Hepatocyte (in vitro differentiated cells): ENCODE measurements at places on chromosomes 6 and 20. TPM values are rescaled to one million over a fixed set of nuclear protein-coding genes. Genes with fewer than 3 reads are reported as not detected.

DNA sequence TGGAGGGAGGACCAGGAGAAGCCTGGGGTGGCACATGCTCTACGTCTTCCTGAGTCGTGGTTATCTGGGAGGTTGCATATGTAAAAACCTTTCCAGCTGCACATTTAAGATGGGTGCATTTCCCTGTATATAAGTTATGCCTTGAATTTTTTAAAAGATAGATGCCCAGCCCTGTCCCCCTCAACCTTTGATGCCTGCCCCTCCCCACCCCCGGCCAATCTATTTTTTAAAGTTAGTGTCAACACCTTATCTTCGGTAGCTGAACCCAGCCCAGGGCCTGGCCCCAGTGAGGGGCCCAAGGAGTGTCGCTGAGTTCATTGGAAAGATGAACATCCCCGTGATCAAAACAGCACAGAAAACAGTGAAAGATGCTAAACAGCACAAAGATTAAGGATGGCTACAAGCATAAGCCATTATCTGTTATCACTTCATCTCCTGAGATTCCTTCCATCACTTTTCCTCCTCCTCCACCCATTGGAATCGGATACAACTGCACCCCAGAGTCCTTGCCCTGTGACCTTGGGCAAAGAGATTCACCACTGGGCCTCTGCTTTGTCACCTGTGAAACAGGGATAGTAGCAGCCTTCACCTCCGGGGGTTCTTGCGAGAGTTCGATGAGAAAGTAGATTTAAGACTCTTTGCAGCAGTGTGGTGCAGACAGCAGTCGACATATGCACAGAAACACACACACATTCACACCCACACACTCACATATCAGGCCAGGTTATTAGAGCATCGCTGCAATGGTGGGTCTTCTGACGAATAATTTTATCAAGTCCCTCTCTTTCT, 47.5 kb downstream of the SIRPA start:
- no peak for DNase-seq
- no peak overlapping the region for H3K4me3 ChIP-seq
- H3K4me1 ChIP-seq, result peaks cover 22% of the 10 kb centered on the region
- H3K27me3 ChIP-seq, result peaks cover 17% of the 10 kb centered on the region

GRCh38 chr6:161828355-161828754, 554.5 kb upstream of the AGPAT4 start:
- no peaks in the 10 kb centered on the region for H3K36me3 ChIP-seq
- DNase-seq, result no peak
- H3K4me1 ChIP-seq, result no peaks in the 10 kb centered on the region
- H3K27ac ChIP-seq, result no peak overlapping the region

- H3K4me3 ChIP-seq, result no peak overlapping the region
- H3K36me3 ChIP-seq, result no peaks in the 10 kb centered on the region
- H3K27me3 ChIP-seq, result no peaks in the 10 kb centered on the region
- no peaks in the 10 kb centered on the region for H3K4me1 ChIP-seq
These were observed 130.0 kb upstream of the ZNF217 start for GRCh38 chr20:53723621-53724020.

- no peak overlapping the region for H3K27ac ChIP-seq
- no peaks in the 10 kb centered on the region for H3K36me3 ChIP-seq
- no peak overlapping the region for H3K4me3 ChIP-seq
- DNase-seq, result no peak
These were observed 57.4 kb downstream of the RNASET2 start for GRCh38 chr6:166898910-166899309.

DNA sequence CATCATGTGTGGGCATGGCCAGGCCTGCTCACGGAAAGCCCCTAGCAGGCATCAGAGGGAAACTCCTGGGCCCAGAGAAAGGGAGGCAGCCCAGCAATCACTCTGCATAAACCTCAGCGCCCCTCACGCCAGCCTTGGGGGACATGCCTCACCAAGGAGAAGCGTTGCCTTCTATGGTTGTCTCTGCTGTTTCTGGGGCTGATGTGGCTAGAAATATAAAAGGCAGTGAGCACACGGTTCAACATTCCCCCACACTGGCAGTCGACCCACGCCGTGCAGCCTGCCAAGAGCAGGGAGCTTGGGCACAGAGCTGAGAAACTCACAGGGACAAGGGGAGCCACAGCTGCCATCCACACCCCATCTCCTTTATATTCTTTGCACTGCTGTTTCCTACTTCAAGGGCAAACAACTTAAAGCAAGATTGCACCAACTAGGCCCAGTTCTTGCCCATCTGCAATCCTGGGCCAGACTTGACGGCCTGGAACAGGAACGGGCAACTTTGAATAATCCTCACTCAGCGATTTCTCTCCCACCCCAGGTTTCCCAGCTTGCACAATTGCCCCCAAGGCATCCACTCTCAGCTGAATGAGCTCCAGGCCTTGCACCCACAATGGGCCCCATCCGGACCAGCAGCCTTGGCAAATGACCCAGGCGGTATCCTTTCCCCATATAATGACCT, 35.5 kb upstream of the FOXC1 start:
- H3K27me3 ChIP-seq, result no peaks in the 10 kb centered on the region
- DNase-seq, result no peak
- no peaks in the 10 kb centered on the region for H3K36me3 ChIP-seq
- no peak overlapping the region for H3K27ac ChIP-seq

GRCh38 chr6:13715444-13715883, 3.8 kb upstream of the RANBP9 start:
- H3K4me3 ChIP-seq, result no peak overlapping the region
- H3K36me3 ChIP-seq, result no peaks in the 10 kb centered on the region
- H3K4me1 ChIP-seq, result no peaks in the 10 kb centered on the region
- H3K27ac ChIP-seq, result no peak overlapping the region

DNA sequence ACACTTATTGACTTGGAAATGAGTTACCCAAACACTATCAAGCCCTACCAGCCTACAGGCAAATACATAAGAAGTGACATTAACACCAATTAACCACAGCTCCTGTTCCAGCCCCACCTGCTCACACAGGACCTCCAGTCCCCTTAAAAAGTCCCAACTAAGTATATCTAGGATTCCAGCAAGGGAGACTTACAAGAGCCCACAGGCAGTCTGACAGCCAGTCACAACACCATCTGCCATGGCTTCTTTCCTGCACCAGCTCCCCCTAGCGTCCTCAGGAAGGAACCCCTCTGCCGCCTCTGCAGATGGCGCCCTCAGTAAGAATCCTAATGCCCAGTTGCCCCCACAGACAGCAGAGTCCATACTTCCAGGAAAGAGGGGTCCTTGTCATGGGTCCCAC, 122.1 kb downstream of the HIVEP2 start:
- no peaks in the 10 kb centered on the region for H3K27me3 ChIP-seq
- no peaks in the 10 kb centered on the region for H3K36me3 ChIP-seq
- H3K4me1 ChIP-seq, result peaks cover 21% of the 10 kb centered on the region
- H3K4me3 ChIP-seq, result no peak overlapping the region

- DNase-seq, result peak; percentile 59
- no peak overlapping the region for H3K27ac ChIP-seq
- H3K36me3 ChIP-seq, result no peaks in the 10 kb centered on the region
- H3K4me1 ChIP-seq, result no peaks in the 10 kb centered on the region
- H3K4me3 ChIP-seq, result no peak overlapping the region
These were observed 345.1 kb upstream of the AGPAT4 start for GRCh38 chr6:161618831-161619454.

GRCh38 chr6:131861381-131861780, 53.6 kb downstream of the ENPP1 start:
- peaks cover 16% of the 10 kb centered on the region for H3K4me1 ChIP-seq
- H3K27ac ChIP-seq, result peak overlapping the region; percentile 59
- no peaks in the 10 kb centered on the region for H3K27me3 ChIP-seq
- no peak overlapping the region for H3K4me3 ChIP-seq
- H3K36me3 ChIP-seq, result no peaks in the 10 kb centered on the region

DNA sequence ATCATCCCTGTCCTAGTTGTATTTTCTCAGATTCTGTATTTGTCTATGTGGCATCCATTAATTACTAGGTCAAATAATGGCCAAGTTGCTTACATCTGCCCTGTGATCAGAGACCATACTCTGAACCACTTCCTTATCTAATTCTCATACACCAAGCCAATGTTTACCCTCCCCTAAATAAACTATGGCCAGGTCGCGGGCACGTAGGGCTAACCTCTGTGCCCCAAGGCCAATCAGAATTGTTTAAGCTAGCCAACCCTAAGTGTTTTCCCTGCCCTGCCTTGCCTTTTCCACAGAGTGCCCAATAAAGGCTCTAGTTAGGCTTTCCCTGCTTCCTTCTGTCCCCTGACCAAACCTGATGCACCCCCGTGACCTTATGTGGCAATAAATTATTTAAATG, 2.8 kb upstream of the CALHM4 start:
- no peak overlapping the region for H3K4me3 ChIP-seq
- H3K4me1 ChIP-seq, result no peaks in the 10 kb centered on the region
- no peaks in the 10 kb centered on the region for H3K36me3 ChIP-seq
- no peak for DNase-seq

The COL21A1 gene
- total RNA-seq, result 44.7 and 59.2 TPM in 2 replicates

The KHDC1L gene
- not detected in 2 replicates for total RNA-seq

DNA sequence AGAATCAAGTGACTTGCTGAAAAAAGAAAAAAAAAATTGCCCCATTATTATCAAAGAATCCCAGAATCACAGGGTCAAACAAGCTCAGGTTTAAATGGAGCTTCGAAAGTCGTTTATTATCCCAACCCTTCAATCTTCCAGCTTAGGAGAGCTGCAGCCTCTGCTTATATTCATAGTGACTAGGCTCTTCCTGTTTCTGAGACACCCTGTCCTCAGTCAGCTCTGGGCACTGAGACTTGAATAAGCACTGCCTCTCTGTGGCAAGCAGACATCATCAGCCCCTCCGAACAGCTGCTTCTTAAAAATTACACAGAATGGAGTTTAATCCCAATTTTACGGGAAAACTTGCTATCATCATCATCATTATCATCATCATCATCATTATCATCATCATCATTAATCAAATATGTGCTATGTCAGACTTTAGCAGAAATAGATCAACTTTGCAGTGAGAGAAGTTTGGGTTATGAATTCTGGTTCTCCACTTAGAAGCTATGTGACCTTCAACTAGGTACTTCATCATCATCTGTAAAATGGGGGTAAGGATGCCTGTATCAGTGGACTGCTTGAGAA, 614.0 kb upstream of the SYNCRIP start:
- peaks cover 8% of the 10 kb centered on the region for H3K4me1 ChIP-seq
- H3K27me3 ChIP-seq, result no peaks in the 10 kb centered on the region
- H3K36me3 ChIP-seq, result no peaks in the 10 kb centered on the region
- DNase-seq, result no peak

The C20orf202 gene
- 1.4 and 1.6 TPM in 2 replicates for total RNA-seq

The CST1 gene
- 5.7 and 13.6 TPM in 2 replicates for total RNA-seq

The PCMT1 gene
- total RNA-seq, result 107 and 110 TPM in 2 replicates

DNA sequence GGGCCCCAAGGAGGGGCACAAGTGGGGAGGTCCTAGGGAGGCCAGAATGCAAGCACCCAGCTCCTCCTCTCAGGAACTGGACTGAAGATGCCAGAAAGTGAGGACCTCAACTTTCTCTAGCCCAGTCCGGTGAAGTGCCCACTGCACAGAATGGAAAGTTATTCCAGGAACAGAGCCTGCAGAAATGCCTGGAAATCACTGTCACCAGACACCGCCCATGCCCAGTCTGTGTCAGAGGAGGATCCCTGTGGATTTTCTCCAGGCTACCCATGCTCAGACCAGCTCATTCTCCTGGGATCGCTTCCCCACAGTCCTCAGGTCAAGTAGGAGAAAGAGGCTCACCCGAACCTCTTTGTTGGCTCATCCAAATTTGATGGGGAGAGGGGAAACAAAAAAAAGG, 6.5 kb downstream of the PRPH2 start:
- DNase-seq, result no peak
- peaks cover 2% of the 10 kb centered on the region for H3K4me1 ChIP-seq
- H3K4me3 ChIP-seq, result no peak overlapping the region
- no peaks in the 10 kb centered on the region for H3K27me3 ChIP-seq

The LCA5 gene
- total RNA-seq, result 4.5 and 5.6 TPM in 2 replicates

The CLVS2 gene
- under 0.01 and 0.07 TPM in 2 replicates for total RNA-seq

The MOG gene
- not detected in 2 replicates for total RNA-seq

DNA sequence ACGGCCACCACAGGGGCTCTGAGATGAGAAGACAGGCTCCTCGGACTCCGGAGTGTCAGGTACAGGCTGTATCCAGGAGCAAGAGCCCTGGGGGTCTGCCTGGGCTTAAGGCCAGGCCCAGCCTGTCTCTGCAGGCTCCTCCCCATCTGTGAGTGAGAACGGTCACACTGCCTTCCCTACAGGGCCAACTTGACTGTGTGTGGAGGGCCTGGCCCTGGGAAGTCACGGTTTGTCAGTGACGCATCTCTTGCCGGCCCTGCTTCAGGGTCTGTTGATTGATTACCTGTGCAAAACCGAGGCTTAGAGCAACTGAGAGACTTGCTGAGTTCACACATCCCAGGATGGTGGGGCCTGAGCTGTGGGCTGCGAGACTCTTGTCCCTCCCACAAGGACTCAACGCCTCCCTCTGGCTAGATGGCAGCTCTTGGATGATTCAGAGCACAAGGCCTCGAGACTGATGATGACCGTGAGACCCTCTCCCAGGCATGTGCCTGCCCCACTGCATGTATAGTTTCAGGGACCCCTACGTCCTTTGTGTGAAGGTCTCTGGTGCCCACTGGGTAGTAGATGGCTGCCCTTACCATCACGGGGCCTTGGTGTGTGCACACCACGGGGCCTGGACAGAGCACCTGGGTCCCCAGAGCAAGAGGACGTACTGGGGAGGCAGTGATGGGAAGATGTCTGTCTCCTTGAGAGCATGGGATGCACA, 5.9 kb downstream of the RBM38 start:
- H3K4me1 ChIP-seq, result peaks cover 5% of the 10 kb centered on the region
- DNase-seq, result no peak
- H3K27ac ChIP-seq, result no peak overlapping the region
- H3K36me3 ChIP-seq, result no peaks in the 10 kb centered on the region
- H3K4me3 ChIP-seq, result no peak overlapping the region

DNA sequence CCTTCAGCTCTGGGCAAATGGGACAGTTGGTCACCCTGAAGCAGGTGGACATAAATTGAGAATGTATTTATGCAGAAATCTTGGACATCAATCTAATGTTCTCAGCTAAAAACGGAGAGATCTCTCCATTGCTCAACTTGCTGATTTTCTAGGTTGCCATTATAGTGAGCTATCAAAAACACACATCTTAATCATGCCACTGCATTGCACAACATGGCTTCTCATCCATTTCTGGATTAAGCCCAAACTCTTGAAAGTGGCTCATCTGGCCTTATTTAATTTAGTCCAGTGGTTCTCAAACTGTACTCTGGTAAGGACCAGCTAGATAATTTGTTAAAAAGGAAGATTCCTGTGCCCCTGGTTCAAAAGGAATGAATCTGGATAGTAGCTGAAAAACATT, 324.9 kb upstream of the CITED2 start:
- no peak overlapping the region for H3K27ac ChIP-seq
- H3K36me3 ChIP-seq, result no peaks in the 10 kb centered on the region
- H3K27me3 ChIP-seq, result no peaks in the 10 kb centered on the region
